Spleen (tissue), 13 donors: ENCODE measurements at places on chromosomes 13 and 19. TPM values are rescaled to one million over a fixed set of nuclear protein-coding genes. Genes with fewer than 3 reads are reported as not detected.

DNA sequence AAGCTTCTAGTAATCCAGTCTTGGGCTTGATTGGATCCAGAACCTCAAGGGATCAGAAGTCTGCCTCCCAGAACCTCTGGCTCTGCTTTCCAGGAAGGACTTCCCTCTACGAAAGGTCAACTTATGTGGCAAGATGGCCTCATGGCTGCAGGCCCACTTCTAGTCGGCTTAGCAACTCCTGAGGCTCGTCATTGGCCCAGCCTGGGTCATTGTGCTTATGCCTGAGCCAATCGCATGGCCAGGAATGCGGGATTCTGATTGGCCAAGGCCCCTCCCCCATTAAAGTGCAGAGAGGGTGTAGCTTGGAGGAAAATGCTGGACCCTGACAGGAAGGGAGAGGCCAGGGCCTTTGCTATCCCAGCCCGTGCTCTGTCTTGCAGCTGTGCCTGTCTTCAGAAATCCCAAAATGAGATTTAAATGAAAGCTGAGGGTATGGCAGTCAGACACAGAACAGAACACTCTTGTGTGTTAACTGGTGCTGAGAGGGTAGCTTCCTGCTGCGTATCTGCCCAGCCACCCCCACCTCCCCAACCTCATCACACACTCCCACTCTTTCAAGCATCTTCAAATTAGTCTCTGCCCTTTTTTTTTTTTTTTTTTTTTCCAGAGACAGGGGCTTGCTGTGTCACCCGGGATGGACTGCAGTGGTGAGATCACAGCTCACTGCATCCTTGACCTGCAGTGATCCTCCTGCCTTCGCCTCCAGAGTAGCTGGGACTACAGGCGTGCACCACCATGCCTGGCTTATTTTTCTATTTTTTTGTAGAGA is 5.5 kb upstream of the CCNE1 start:
- no peak overlapping the region for H3K27ac ChIP-seq
- no peak overlapping the region for H3K4me3 ChIP-seq
- H3K36me3 ChIP-seq: no peaks in the 10 kb centered on the region

The MEIS3 gene
- total RNA-seq: 4.3 TPM

GRCh38 chr19:47896773-47897172 is 10.7 kb upstream of the SULT2A1 start:
- H3K4me3 ChIP-seq: no peak overlapping the region
- DNase-seq: no peak
- H3K27ac ChIP-seq: no peak overlapping the region
- H3K27me3 ChIP-seq: no peaks in the 10 kb centered on the region

The SHISA2 gene
- 1.5 TPM for total RNA-seq

- H3K27me3 ChIP-seq: no peaks in the 10 kb centered on the region
- no peak for DNase-seq
- no peak overlapping the region for H3K4me3 ChIP-seq
- H3K36me3 ChIP-seq: no peaks in the 10 kb centered on the region
- H3K27ac ChIP-seq: no peak overlapping the region
Observed at GRCh38 chr13:46587807-46588418, 34.9 kb downstream of the LRCH1 start.

GRCh38 chr13:86591862-86592261 is 792.6 kb upstream of the SLITRK6 start:
- H3K4me1 ChIP-seq: no peaks in the 10 kb centered on the region
- no peak overlapping the region for H3K4me3 ChIP-seq
- H3K27ac ChIP-seq: no peak overlapping the region
- no peaks in the 10 kb centered on the region for H3K36me3 ChIP-seq
- DNase-seq: no peak

GRCh38 chr13:76620036-76620435 is 266.2 kb downstream of the KCTD12 start:
- H3K4me3 ChIP-seq: no peak overlapping the region
- DNase-seq: no peak
- H3K27ac ChIP-seq: no peak overlapping the region
- no peaks in the 10 kb centered on the region for H3K36me3 ChIP-seq
- H3K4me1 ChIP-seq: peaks cover 5% of the 10 kb centered on the region

DNA sequence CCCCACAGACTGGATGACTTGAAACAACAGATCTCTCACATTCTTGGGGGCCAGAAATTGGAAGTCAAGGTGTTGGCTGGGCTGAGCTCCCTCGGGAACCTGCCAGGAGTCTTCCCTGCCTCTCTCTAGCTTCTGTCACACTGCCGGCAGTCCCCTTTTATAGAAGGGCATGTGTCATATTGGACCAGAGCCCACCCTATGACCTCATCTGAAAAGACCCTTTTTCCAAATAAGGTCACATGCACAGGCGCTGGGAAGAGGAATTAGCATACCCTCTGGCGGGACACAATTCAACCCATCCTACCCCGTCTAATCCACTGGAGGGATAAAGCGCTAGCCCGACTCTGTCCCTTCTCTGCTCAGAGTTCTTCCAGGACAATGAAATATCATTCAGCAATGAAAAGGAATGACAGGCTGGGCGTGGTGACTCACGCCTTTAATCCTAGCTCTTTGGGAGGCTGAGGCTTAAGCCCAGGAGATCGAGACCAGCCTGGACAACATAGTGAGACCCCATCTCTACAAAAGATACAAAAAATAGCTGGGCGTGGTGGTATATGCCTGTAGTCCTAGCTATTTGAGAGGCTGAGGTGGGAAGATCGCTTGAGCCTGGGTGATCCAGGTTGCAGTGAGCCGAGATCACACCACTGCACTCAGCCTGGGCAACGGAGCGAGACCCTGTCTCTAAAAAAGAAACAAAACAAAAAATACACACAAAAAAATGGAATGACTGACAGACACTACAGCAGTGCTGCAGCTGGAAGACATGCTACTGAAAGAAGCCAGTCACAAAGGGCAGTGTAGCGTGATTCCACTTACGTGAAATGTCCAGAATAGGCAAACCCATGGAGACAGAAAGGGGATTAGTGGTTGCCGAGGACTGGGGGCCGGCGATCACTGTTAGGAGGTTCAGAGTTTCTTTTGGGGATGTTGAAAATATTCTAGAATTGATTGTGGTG is 28.5 kb downstream of the MEIS3 start:
- H3K27ac ChIP-seq: peak overlapping the region; percentile 89
- H3K36me3 ChIP-seq: no peaks in the 10 kb centered on the region
- peaks cover 42% of the 10 kb centered on the region for H3K4me1 ChIP-seq

The ZNF433 gene
- total RNA-seq: 4.3 TPM

DNA sequence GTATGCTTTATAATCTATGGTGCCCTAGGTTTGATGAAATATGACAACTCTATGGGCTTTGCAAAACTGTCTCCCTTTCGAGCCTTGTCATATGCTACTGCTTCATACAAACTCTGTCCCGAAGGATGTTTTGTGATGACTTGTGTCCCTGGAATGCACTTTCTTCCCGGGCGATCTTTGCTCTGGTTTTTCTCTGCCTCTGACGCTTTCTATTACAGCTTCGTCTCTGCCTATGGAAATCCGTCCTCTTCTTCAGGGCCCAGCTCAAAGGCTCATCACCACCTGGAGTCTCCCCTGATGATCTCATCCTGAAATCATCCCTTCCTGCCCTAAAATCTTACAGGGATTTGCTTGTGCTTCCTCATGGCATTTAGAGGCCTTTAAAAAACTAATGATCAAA is 191.5 kb upstream of the KL start:
- H3K36me3 ChIP-seq: no peaks in the 10 kb centered on the region
- no peak overlapping the region for H3K27ac ChIP-seq
- H3K4me3 ChIP-seq: no peak overlapping the region
- peaks cover 12% of the 10 kb centered on the region for H3K4me1 ChIP-seq

- no peak for DNase-seq
- H3K4me1 ChIP-seq: peaks cover 29% of the 10 kb centered on the region
- peaks cover 17% of the 10 kb centered on the region for H3K36me3 ChIP-seq
- H3K27ac ChIP-seq: peak within 1 kb of the TSS; percentile 92
Observed at GRCh38 chr19:531753-532560, at the start of gene CDC34. CDC34 (plus strand) TSS chr19:531760; CDS start chr19:531932, 172 bp downstream.

GRCh38 chr19:51103926-51104341 is 4.3 kb downstream of the CTU1 start:
- H3K27me3 ChIP-seq: no peaks in the 10 kb centered on the region
- no peak overlapping the region for H3K4me3 ChIP-seq
- no peak overlapping the region for H3K27ac ChIP-seq
- H3K36me3 ChIP-seq: no peaks in the 10 kb centered on the region

DNA sequence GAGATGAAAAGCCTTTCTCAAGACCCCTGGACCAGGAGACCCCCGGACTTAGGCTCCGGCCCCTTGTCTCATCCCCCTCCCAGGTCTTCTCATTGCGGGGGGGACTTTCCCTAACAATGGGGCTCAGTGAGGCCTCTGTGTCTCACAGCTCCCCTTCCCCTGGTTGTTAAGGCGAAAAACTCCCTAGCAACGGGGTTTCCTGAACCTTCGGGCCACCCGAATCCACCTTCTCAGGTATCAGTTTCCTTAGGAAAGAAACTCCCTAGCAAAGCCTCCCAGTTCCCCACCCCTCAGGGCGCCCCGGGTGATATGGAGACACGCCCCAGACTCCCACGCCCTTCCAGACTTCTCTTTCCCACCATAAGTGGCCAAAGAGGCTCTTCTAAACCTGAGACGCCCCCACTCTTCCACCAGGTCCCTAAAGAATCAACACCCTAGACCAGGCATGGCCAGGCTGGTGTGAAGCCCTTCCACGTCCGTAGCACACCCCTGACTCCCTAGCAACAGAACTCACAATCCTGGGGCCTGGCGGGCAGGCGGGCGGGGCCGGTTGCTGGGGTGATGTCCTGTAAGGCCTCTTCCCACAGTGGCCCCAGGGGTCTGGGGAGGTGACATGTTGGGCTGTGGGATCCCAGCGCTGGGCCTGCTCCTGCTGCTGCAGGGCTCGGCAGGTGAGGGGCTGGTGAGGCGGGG is at the start of gene TMEM190:
Gene TMEM190, plus strand, starts transcription at position 586 of the 693 bp plus-strand sequence. Its CDS starts 28 bp downstream, at position 614.
- DNase-seq: no peak
- H3K4me1 ChIP-seq: peaks cover 5% of the 10 kb centered on the region
- H3K27me3 ChIP-seq: peaks cover 2% of the 10 kb centered on the region
- no peak within 1 kb of the TSS for H3K4me3 ChIP-seq
- H3K36me3 ChIP-seq: no peaks in the 10 kb centered on the region
- H3K27ac ChIP-seq: no peak within 1 kb of the TSS

The POLR1D gene
- 115 TPM for total RNA-seq

- no peaks in the 10 kb centered on the region for H3K36me3 ChIP-seq
- no peak overlapping the region for H3K4me3 ChIP-seq
- H3K4me1 ChIP-seq: no peaks in the 10 kb centered on the region
- H3K27me3 ChIP-seq: peaks cover 13% of the 10 kb centered on the region
Observed at GRCh38 chr13:111123221-111123620, 8.1 kb downstream of the ARHGEF7 start.

- H3K4me3 ChIP-seq: no peak overlapping the region
- DNase-seq: no peak
- H3K27ac ChIP-seq: no peak overlapping the region
- H3K4me1 ChIP-seq: no peaks in the 10 kb centered on the region
- H3K36me3 ChIP-seq: no peaks in the 10 kb centered on the region
- no peaks in the 10 kb centered on the region for H3K27me3 ChIP-seq
Observed at GRCh38 chr13:35343417-35343816, 133.1 kb downstream of the MAB21L1 start.

DNA sequence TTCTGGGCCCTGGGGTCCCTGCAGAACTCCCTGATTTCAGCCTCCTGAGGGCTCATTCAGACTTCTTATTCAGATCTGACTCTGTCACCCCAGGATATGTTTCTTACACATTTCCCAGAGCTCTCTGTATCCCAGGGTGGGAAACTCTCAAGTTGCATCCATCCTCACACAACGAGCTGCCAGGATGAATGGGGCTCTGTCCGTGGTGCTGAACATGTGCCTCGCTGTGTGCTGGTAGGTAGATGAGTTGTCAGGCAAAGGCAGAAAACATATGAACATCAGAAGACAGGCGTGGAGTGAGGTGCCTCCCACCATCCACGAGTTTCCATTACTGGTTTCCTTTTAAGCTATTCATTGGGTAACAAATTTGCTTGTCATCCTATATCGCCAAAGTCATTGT is 11.4 kb upstream of the IGFL1 start:
- peaks cover 24% of the 10 kb centered on the region for H3K27me3 ChIP-seq
- H3K36me3 ChIP-seq: no peaks in the 10 kb centered on the region
- DNase-seq: no peak
- H3K4me1 ChIP-seq: no peaks in the 10 kb centered on the region

DNA sequence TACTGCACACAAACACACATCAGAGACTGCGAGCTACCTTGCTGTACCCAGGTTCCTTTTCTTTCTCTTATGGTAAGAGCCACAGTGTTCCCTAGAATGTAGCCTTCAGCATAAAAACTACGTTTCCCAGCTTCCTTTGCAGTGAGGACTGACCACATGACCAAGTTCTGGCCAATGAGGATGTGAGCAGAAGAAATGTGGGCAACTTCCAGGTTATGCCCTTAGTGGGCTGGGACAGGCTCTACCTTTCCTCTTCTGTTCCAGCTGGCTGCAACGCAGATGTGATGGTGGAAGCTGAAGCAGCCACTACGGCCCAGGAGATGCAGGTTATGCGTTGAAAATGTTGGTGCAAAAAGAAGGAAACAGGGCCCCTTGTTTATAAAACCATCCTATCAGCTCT is 27.5 kb downstream of the VRK3 start:
- H3K27me3 ChIP-seq: no peaks in the 10 kb centered on the region
- no peak for DNase-seq
- no peaks in the 10 kb centered on the region for H3K4me1 ChIP-seq
- no peaks in the 10 kb centered on the region for H3K36me3 ChIP-seq
- no peak overlapping the region for H3K4me3 ChIP-seq

DNA sequence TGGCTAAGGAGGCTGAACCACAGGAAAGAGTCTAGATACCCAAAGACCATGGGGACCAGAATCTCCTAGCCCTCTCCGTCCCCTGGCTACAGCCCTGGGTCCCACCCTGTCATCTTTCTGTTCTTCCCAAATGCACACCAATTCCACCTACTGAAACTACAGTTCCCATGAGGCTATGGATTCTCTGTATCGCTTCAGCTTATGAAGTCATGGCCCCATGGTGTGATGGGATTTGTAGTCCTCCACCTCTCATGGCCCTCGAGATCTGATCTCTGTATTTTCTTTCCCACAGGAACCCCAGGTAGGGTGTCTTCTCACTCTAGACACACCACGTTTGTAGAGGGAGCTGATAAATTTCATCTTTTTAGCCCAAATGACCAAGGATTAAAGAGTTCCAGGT is 11.8 kb downstream of the PTPRH start:
- H3K4me3 ChIP-seq: no peak overlapping the region
- H3K36me3 ChIP-seq: no peaks in the 10 kb centered on the region
- no peaks in the 10 kb centered on the region for H3K27me3 ChIP-seq
- H3K4me1 ChIP-seq: no peaks in the 10 kb centered on the region
- peak overlapping the region; percentile 63 for H3K27ac ChIP-seq
- DNase-seq: no peak

DNA sequence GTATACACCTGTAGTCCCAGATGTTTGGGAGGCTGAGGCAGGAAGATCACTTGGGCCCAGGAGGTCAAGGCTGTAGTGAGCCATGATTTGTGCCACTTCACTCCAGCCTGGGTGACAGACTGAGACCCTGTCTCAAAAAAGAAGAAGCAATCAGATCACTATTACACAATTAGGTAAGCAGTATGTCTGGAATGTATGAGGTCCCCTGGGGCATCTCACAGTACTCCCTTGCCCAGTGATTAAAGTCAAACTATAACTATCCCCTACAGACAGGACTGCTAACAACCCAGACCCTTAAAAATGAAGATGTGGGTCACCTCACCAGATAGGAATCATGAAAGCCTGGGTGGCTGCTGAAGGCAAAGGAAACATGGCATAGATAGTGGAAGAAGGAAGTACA is 9.4 kb upstream of the PAN3 start:
- no peaks in the 10 kb centered on the region for H3K27me3 ChIP-seq
- no peak overlapping the region for H3K4me3 ChIP-seq
- DNase-seq: no peak
- H3K4me1 ChIP-seq: no peaks in the 10 kb centered on the region
- H3K27ac ChIP-seq: no peak overlapping the region
- H3K36me3 ChIP-seq: no peaks in the 10 kb centered on the region
